ENCODE measurements at places on chromosomes 12 and 14.

DNA sequence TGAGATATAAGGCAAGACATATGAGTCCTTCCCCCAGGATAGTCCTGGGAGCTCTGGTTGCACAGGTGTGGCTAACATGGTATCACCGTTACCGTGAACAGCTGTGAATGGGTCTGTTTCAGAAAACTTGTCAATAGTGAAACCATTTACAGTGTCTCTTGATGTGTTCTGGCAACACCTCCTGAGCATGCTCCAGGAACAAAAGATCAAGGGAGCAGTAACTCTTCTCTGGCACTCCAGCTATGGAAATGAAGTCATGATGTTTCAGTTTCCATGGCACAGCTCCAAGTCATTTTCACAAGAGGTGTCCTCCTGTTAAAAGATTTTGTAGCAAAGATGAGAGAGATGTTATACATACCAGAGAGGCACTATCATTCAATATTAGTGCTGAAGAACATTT, 253.7 kb downstream of the SNAPC1 start:
- no peak for DNase-seq

GRCh38 chr14:101839236-101839635, 77.7 kb downstream of the PPP2R5C start:
- DNase-seq: no peak

DNA sequence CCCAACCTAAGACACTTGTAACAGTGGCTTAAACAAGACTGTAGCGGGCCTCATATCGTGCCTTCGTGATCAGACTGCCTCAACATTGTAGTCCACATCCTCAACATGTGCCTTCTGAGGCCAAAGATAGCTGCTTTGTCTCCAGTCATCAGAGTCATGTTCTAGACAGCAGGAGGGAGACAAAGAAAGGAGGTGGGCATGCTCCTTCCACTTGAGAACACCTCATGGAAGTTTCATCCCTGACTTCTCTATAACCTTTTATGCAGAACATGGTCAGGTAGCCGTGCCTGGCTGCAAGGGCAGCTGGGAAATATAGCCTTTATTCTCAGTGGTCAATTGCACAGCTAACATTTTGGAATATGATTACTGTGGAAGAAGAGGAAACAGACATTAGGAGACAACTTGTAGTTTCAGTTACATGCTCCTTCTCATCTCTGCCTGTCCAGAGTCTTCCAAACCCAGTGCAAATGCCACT, 25.3 kb upstream of the DHRS2 start:
- DNase-seq: no peak

- no peak for DNase-seq
Measured at GRCh38 chr14:48665077-48665784, 920.9 kb downstream of the RPS29 start.

DNA sequence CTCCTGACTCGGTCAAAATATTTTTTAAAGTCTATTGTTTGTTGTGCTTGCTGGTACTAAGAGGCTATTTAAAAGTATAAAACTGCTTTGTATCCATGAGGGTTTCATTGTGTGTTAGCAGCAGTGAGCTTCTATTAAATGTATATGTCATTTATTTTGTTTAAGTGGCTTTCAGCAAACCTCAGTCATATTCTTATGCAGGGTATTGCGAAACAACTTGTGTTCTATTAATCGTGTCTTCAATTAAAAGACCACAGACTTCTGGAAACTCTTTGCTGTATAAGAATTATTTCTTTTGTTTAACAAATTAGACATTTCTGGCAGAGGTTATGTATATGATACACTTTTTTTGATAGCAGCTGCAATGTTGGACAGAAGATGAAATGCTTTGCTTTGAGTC, 6.5 kb downstream of the IAPP start:
- no peak for DNase-seq

DNA sequence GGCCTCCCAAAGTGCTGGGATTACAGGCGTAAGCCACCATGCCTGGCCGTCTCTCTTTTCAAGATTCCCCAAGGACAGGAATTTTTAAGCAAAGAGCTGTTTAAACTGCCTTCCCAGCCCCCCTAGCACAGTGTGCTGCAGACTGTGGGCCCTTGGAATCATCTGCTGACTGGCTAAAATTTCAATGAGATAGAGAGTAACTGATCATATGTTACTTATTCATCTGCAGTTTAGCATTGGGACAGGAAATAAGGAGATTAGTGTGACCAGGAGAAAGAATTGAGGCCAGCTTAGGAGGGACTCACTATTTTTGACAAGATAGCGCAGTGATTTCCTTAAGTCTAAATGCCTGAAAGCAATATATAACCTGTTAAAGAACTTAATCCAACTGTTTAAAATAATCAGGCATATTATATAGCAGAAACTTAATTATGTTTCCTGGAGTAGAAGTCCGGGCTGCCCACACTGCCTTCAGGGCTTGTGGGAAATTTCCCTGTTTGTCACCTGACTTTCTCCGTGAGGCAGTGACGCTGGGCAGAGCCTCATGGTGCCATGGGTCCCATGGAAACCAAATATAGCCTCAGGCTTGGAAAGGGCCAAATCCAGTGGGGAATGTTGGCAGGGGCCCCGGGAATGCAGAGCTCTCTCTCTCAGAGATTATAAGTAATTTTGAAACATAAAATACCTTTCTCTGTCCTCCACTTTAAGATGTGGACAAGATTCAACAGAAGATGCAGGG, 22.8 kb upstream of the CEBPE start:
- DNase-seq: no peak

- no peak for DNase-seq
Measured at GRCh38 chr14:34043627-34044372, 92.9 kb upstream of the EGLN3 start.

DNA sequence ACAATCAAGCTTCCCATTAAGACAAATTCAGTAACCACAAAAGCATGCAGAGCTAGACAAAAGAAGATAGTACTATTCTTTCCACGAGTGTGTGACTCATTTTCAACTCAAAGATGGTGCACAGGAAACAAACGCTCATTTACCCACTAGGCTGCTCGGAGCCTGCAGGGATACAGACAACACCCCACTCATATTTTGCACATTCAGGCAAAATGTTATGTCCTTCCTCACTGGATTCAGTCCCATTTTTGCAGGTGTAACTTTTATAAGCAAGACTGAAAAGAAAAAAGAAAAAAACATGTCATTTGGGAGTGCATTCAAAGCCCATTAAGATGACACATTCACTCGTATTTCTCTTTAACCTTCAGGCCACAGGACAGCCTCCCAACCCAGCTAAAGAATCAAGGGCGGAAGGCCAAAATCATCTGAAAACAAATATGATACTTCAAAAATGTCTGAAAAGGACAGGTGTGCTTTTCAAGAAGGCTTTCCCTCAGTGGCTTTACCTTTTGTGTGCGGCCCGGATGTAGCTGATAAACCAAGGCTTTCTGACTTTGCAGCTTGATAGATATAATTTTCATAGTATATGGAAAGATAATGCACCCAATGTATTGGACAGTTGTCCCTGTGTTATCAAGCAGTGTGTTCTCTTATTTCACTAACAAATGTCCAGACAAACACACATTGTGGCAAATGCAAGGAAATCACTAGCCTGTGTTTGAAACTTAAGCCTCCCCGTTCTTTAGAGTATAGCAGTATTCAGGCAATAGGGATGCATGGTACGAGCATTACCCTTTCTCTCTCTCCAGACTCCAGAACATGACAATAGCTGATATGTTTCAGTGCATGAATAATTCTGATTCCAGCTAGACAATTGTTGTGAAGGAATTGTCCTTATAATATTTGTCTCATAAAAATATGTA, 147.8 kb upstream of the KRR1 start:
- DNase-seq: no peak

GRCh38 chr14:40122968-40123648, 690.9 kb upstream of the FBXO33 start:
- no peak for DNase-seq

Measured in central memory CD8-positive, alpha-beta T cell (primary cell).